ENCODE measurements at places on chromosomes 4 and X. TPM values are rescaled to one million over a fixed set of nuclear protein-coding genes. Genes with fewer than 3 reads are reported as not detected.

Gene TIGD4
- total RNA-seq: not detected

Gene OTUD6A
- total RNA-seq: not detected

Gene SERPINA7
- total RNA-seq: not detected

Gene RTL9
- total RNA-seq: 0.56 TPM

Gene LINC00632
- 6.4 TPM for total RNA-seq

Gene PDHA1
- total RNA-seq: 53.9 TPM

DNA sequence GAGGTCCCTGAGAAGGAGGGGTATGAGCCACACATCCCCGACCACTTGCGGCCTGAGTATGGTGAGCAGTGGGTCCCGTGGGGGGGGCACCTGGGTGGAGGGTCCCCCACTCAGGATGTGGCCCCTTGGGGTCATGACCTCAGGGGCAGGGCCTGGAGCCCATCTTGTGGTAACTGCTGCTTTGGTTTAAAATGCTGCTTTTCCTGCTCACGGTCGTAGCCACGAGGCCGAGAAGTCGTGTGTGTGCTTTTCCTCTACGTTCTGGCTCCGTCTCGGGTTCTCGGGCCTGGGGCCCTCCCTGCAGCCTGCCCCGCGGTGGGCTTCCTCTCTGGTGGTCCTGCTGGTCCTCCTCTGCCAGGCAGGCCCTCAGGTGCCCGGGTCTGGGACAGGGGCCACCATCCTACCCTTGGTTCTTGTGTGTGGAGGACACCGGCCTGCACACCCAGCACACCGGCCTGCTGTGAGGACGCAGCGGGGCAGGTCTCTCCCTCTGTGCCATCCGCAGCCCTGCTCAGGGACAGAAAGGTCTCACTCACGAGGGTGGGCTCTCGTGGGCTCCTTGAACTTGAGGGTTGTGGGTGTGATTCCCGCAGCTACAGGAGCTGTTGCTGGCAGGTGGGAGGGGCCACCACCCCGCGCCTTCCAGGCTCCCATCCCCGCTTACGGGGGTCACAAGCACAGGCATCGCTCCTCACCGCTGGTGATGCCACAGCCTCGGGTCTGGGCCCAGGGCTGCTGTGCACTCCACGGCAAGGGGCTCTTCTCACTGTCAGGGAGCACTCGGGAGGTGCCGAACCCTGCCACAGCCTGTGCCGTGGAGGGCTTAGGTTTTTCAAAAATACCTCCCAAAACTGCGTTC lies 19.6 kb downstream of the UVSSA start:
- DNase-seq: no peak

GRCh38 chrX:129572422-129572821 lies 32.4 kb downstream of the OCRL start:
- DNase-seq: no peak

DNA sequence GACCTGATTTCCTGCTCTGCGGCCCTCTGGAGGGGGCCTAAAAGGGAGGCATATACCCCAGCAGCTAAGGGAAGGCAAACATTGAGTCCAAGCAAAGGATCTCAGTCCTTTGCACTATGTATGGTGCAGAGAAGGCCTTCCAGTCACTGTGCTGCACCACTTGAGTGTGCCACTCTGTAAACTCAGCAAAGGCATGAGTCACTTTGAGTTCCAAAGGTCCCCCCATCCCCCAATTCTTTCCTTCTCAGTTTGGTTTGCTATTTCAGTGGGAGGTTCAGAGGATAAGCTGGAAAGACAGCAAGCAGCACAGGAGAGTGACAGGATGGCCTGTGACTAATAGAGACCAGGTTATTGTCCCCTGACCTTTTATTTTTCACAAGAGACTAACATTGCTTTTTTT lies 131.3 kb downstream of the FHDC1 start:
- peak; percentile 45 for DNase-seq

- peak; percentile 7 for DNase-seq
Measured at GRCh38 chr4:172785613-172786012, 383.0 kb upstream of the GALNT7 start.

DNA sequence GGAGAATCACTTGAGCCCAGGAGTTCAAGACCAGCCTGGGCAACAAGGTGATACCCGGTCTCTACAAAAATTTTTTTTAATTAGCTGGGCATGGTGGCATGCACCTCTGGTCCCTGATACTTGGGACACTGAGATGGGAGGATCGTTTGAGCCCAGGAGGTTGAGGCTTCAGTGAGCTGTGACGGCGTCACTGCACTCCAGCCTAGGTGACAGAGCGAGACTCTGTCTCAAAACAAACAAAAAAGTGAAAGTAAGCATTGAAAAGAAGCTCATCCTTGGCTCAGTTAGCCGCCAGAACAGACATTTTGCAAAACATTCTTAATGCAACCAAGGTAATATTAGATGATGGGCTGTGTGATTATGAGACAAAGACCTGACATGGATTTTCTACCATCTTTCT lies 223.3 kb upstream of the VCX3A start:
- no peak for DNase-seq

DNA sequence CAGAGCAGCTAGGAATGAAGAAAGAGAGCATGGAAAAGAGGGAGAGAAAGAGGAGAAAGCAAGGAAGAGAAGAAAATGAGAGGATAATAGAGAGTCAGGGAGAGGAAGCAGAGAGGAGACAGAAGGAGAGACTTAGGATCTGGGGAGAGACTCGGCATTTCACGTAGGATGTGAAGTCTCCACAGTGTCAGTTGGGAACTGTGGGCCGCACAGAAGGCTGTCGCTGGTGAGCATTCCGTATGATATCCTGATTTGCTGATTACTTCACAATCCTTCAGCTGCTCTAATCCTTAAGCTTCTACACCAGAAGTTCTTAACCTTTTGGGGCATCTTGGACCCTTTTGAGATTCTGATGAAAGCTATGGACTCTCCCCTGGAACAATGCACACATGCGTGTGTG lies 14.0 kb downstream of the NLGN3 start:
- DNase-seq: no peak

DNA sequence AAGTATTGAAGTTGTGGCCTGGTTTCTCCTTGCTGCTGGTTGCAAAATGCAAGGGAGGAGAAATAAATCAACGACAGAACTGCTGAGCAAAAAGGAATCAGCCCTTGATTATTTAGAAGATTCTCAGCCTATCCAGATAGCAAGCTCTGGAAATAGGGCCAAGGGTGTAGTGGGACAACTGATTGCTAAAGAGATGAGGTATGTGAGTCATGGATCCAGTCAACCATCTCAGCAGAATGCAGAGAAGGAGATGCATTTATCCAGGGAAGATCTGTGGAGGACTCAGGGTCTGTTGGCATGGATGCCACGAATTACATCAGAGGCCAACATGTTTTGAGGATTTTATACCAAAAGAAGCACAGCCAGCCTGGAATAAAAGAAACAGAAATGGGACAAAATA lies 36.7 kb downstream of the FOXR2 start:
- DNase-seq: no peak

DNA sequence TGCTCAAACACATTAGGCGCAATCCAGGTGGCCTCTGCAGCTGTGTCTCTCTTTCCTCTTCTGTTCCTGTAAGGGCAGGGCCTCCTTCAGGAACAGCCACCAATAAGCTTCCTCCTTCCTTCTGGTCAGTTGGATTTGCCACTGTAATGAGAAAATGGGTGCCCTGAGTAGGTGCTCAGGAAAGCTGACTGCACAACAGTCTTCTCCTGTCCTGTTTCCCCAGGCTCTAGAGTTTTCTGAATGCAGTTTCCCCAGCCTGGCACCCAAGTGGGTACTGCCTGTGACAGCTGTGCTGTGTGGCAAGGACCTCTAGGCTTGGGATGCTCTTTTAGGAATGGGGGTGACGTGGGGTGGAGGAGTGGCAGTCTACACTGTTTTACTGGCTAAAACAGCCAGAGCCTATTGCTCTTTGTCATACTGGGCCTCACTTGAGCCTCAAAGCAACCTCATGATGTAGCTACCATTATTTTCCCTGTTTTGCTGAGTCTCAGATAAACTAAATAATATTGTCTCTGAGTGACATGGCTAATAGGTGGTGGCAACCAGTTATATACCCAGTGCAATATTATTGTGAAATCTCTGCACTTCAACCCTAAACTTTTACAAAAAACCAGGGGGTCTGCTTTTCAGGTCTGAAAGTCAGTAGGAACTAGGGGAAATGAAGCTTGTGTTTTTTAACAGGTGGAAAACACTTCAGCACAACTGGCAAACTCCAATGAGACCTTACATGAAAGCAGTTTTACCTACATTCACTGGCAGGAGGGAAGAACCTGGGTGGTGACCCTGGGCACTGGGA lies 1.2 kb downstream of the CXCL2 start:
- no peak for DNase-seq

- peak; percentile 77 for DNase-seq
Measured at GRCh38 chr4:169079942-169080827, 70.1 kb upstream of the CBR4 start.

DNA sequence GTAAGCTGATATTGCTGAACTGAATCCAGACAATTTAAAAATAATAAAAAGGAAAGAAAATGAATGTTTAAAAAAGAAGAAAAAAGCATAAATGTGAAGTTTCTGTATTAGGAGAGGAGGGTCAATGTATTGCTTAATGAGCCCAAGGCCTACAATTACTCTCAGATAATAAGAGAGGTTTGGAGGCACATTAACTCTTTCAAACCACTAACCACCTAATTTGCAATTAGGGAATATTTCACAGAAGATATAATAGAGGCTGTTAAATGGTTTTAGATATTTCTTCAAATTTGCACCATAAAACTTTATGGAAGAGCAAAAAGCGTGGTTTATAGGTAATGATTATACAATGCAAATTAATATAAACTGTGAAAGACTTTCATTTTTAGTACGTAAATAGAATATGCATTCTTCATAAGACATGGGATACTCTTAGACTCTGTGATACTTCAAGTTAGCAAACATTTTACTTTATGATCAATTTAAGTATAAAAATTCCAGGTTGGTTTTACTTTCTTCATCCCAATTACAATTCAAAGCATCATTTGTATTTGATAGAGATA lies 364.2 kb upstream of the GALNTL6 start:
- DNase-seq: no peak

GRCh38 chr4:2944091-2944482 lies 19.1 kb downstream of the NOP14 start:
- no peak for DNase-seq

DNA sequence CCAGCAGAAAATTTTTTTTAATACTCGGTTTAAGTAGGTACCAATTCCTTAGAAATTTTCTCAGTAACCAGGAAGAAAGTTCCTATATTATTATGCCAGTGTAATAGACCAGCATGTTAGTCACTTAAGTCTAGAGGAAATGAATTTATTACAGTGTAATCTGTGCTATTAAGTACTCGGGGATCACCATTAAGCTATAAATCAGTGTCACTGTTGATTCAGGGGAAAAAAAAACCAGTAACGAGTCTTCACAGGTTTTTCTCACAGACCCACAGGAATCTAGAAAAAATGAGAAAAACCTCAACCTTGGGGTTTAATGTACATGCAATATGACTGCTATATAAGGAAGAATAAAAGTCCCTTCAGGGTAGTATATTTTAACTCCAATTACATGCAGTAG lies 138.3 kb upstream of the IL1RAPL2 start:
- no peak for DNase-seq

DNA sequence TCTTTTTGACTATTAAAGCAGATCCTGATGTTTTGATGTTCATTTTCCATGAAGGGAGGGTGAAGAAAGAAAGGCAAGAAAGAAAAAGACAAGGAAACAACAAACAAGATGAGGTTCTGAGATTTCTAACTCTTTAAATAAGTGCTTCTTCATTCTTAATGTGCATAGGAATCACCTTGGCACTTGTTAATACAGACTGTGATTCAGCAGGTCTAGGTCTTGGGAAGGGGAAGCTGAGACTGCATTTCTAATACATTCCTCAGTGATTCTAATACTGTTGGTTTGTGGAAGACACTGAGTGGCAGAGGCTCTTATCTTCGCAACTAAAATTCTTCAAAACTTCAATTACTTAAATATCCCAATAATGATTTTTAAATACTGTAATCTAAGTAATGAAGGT lies 95.2 kb upstream of the NAP1L5 start:
- DNase-seq: peak; percentile 59

DNA sequence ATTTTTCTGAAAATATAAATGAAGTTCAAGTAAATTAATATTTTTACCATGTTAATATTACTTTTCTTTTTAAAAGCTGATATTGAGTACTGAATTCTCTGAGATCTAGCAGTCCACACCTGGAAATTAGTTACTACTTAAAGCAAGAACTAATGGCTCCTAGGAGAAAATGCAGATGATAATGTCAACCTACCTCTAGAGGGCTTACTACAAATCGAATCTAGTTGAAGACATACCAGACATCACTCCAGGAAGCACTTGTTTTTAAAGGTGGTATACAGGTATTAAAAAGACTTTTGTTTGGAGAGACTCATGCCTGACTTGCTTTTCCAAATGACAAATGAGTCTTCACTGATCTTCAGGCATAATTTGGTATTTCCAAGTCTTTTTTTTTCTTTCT lies 516.4 kb upstream of the BOD1L1 start:
- peak; percentile 6 for DNase-seq

DNA sequence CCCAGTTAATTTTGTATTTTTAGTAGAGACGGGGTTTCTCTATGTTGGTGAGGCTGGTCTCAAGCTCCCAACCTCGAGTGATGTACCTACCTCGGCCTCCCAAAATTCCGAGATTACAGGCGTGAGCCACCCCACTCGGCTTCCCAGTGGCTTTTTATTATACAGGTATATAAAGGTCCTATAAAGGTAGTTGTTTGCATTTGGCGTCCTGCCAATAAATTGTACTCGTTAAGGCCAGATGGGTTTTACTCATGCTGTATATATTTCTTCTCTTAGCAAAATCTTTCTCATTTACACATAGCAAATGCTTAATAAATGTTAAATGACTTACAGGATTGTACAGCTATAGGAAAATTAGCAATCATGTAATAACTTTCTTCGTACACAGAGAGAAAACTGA lies 6.9 kb downstream of the SHROOM3 start:
- no peak for DNase-seq

- peak; percentile 44 for DNase-seq
Measured at GRCh38 chr4:151801547-151802516, 41.0 kb upstream of the GATB start.

DNA sequence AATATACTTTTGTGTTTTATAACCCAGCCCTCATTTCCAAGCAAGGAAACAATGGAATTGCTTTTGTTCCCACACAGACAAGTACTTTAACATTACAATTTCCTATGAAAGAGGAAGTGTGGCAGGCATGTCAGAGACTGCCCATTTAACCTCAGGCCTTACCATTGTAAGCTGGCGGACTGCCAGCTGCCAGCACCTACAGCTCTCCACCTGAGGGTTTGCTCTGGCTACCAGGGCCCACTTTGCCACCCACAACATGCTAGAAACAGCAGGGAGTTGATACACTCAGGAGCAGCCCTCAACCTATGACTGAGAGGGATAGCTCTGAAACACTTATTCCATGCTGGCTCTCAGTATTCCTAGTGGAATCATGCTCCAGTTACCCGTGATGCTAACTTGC lies 152.3 kb upstream of the PRDX4 start:
- no peak for DNase-seq

DNA sequence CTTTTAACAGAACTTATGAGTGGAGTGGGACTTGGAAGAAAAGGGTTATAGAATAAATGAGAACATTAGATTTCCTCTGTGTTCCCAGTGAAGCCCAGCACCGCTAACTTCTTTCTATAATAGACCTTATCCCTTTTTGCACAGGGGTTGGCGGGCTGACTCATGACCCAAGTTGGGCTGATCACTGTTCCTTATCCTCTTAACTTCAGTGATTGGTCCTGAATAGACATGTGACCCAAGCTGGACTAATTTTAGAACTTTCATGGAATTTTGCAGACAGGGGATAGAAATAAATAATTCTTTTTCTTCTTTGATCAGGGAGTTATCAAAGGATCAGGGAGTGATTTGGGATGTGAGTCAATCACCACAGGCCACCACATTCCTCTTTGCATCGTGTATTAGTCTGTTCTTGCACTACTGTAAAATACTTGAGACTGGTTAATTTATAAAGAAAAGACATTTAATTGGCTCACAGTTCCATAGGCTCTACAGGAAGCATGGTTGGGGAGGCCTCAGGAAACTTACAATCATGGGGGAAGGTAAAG lies 75.9 kb downstream of the UCHL1 start:
- DNase-seq: no peak
